ENCODE measurements at places on chromosomes 6 and 20.
A peak's percentile ranks its signal among the peaks of the same experiment; 100 is the strongest.

- H3K27me3 ChIP-seq: no peaks in the 10 kb centered on the region
- H3K4me3 ChIP-seq: no peak overlapping the region
- peak; percentile 48 for DNase-seq
- H3K36me3 ChIP-seq: peaks cover 11% of the 10 kb centered on the region
Observed at GRCh38 chr6:118813775-118814174, 80.2 kb upstream of the ASF1A start.

GRCh38 chr6:64012351-64013001 lies 376.9 kb downstream of the PHF3 start:
- no peak overlapping the region for H3K27ac ChIP-seq
- no peaks in the 10 kb centered on the region for H3K27me3 ChIP-seq
- no peaks in the 10 kb centered on the region for H3K4me1 ChIP-seq

- H3K27ac ChIP-seq: no peak overlapping the region
- no peaks in the 10 kb centered on the region for H3K36me3 ChIP-seq
- no peaks in the 10 kb centered on the region for H3K27me3 ChIP-seq
Observed at GRCh38 chr6:33163540-33163939, 28.7 kb downstream of the COL11A2 start.

- H3K4me3 ChIP-seq: no peak overlapping the region
- H3K27ac ChIP-seq: no peak overlapping the region
- no peaks in the 10 kb centered on the region for H3K36me3 ChIP-seq
- no peak for DNase-seq
- H3K27me3 ChIP-seq: peaks cover 5% of the 10 kb centered on the region
Observed at GRCh38 chr6:46756469-46757213, 9.9 kb downstream of the ANKRD66 start.

DNA sequence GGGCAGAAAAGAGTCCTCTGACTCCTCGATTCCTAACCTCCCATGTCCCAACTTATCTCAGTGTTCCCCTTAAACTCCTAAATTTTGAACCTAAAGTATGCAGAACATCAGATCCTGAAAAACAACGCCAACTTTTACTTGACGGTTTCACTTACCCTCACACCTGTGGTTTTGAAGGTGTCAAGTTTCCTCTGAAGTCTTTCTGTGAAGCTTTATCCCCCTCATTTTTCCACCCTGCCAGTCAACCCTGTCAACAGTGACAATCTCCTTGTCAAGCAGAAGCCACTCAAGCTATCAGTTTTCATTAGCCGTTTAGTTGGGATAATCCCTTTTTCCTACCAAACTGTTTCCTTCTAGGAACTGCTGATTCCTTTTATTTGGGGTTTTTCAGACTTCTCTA lies 245.4 kb upstream of the PREP start:
- peak; percentile 24 for DNase-seq
- peaks cover 59% of the 10 kb centered on the region for H3K4me1 ChIP-seq
- H3K4me3 ChIP-seq: no peak overlapping the region
- H3K36me3 ChIP-seq: no peaks in the 10 kb centered on the region
- peaks cover 17% of the 10 kb centered on the region for H3K27me3 ChIP-seq

DNA sequence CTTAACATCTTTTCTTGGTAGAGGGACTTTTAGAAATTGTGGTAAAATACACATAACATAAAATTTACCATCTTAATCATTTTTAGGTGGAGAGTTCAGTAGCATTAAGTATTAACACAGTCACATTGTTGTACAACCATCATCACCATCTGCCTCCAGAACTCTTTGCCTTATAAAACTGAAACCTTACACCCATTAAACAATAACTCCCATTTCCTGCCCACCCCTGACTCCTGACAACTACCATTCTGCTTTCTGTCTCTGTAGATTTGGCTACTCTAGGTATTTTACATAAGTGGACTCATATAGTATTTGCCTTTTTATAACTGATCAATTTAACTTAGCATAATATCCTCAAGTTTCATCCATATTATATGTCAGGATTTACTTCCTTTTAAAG lies 88.7 kb downstream of the ZHX3 start:
- H3K4me3 ChIP-seq: no peak overlapping the region
- no peaks in the 10 kb centered on the region for H3K27me3 ChIP-seq
- no peak for DNase-seq
- no peak overlapping the region for H3K27ac ChIP-seq
- peaks cover 24% of the 10 kb centered on the region for H3K4me1 ChIP-seq

DNA sequence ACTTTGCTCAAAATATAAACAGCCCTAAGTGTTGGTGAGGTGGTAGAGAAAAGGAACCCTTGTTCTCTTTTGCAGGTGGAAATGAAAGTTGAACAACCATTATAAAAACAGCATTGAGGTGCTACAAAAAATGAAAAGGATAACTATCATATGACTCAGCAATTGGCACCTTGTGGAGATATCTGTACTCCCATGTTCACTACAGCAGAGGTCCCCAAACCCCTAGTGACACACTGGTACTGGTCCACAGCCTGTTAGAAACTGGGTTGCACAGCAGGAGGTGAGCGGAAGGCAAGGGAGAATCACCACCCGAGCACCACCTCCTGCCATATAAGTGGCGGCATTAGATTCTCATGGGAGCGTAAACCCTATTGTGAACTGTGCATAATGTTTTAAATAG lies 267.4 kb upstream of the THEMIS start:
- H3K27me3 ChIP-seq: no peaks in the 10 kb centered on the region
- H3K27ac ChIP-seq: no peak overlapping the region
- no peaks in the 10 kb centered on the region for H3K4me1 ChIP-seq
- no peak overlapping the region for H3K4me3 ChIP-seq

DNA sequence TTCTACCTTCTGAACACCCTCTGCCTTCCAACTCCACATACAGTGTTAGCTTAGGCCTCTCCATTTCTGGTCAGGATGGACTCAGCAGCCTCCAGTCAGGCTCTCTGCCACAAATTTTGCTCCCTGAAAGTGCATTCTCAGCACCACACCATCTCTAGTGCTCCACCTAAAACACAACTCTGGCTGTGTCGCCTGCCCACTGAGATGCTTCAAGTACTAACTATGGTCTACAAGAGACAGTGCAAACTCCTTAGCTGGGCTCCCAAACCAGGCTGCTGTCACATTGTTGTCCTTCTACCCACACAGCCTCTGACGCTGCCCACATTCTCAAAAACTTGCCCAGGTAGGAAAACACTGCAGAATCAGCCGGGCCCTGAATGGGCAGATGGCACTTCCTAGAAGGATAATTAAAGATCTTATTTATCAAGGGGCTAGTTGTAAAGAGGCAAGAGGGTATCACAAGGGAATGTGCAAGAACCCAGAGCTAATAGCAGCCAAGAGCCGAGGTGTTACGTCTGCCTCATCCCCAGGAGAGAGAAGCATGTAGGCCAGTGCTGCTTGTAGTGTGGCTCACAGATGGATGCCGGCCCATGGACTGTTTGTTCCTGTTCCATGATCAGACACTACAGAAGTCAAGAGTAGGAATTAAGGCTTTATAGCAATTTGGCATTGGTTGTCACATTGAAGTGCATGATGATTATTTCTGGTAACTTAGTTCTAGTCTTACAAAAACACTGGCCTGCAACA lies 189.7 kb downstream of the LRFN2 start:
- H3K4me1 ChIP-seq: peaks cover 3% of the 10 kb centered on the region
- H3K27me3 ChIP-seq: no peaks in the 10 kb centered on the region
- DNase-seq: no peak
- H3K27ac ChIP-seq: no peak overlapping the region
- no peak overlapping the region for H3K4me3 ChIP-seq

- no peak overlapping the region for H3K27ac ChIP-seq
- DNase-seq: no peak
- no peaks in the 10 kb centered on the region for H3K36me3 ChIP-seq
- H3K4me1 ChIP-seq: no peaks in the 10 kb centered on the region
- no peak overlapping the region for H3K4me3 ChIP-seq
Observed at GRCh38 chr6:123417535-123417934, 219.2 kb downstream of the TRDN start.

DNA sequence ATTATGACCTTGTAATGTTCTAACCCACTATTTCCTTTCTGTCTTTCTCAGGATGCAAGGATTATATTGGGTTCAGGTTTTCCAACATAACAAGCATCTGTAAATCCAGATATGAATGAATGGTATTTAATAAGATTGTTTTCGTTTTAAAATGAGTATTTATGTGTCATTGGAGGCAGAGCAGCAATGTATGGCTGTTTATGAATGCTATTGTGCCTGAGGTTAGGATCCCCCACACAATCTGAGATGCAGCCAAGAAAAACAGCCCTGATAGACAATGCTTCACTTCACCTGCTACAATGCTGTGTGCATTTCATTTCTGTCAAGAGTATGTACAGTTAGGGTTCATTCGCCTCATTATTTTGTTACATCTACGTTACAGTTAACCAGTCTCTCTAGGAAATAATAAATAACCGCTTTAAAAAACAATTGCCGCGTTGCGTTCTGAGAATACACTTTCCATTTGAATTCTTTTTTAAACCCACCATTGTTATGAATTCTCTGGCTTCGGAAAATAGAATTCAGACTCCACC lies 19.6 kb downstream of the TFAP2A start:
- H3K27me3 ChIP-seq: peaks cover 77% of the 10 kb centered on the region
- H3K4me1 ChIP-seq: no peaks in the 10 kb centered on the region
- H3K36me3 ChIP-seq: peaks cover 6% of the 10 kb centered on the region
- DNase-seq: no peak
- no peak overlapping the region for H3K27ac ChIP-seq

DNA sequence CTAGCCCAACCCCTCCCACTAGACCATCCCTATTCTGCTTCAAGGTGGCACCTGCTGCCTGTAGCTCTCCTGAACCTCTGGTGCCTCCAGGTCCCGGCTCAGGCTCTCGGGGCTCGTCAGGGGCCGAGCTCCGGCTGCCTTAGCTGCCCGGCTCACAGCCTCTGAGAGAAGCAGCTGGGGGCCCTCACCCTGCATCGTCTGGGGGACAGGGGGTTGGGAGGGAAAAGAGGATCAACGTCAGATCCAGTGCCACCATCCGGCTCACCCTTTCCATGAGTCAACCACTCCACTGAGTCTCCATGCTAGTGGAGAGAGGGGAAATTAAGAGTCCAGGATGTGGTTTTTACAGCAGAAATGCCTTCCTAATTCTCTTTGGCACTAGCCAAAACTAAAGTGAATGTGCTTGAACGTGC lies 13.0 kb downstream of the BAG6 start:
- H3K27ac ChIP-seq: peak overlapping the region; percentile 51
- no peak for DNase-seq
- H3K36me3 ChIP-seq: peaks cover 29% of the 10 kb centered on the region
- no peaks in the 10 kb centered on the region for H3K27me3 ChIP-seq
- H3K4me1 ChIP-seq: peaks cover 1% of the 10 kb centered on the region
- no peak overlapping the region for H3K4me3 ChIP-seq

DNA sequence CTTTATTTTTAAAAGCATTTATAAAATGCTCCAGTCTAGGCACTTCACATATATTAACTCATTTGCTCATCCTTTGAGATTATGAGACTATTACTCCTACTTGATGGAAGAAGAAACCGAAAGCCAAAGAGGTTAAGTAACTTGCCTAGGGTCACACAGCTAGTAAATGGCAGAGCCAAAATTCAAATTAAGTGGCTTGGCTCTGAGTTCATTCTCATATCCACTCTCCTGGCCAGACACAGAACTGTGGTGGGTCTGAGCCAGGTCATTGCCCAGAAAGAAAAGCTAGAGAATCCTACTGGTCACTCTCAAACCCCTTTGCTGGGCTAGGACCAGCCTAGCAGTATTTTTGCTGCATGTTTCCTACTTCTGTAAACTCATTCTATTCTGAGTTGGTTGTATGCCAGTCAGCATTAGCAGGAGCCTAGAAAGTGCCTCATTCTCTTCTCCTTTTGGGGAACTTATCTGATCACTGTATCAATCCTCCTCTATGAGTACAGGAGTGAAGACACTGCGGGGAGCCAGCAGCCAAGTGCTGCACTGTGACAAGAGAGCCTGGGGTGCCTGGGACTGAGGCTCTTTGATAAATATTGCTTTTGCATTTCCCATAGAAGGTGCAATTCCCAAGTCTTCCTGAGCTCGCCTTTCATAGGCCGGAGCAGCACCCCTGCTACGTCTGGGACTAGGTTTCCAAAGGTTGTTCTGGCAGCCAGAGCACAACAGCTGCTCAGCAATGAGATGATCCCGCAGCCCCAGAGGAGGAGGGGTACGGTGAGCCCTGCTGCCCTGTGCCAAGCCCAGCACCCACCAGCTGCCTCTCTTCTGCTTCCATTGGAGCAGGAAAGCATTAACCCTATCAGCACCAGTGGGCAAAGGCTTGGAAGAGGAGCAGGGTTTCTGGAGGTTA lies 728.3 kb downstream of the MAFB start:
- DNase-seq: no peak
- no peaks in the 10 kb centered on the region for H3K27me3 ChIP-seq
- no peak overlapping the region for H3K27ac ChIP-seq

GRCh38 chr20:2946988-2947961 lies 74.0 kb downstream of the PTPRA start:
- H3K27me3 ChIP-seq: no peaks in the 10 kb centered on the region
- peaks cover 7% of the 10 kb centered on the region for H3K36me3 ChIP-seq
- no peak for DNase-seq
- H3K4me3 ChIP-seq: no peak overlapping the region
- H3K4me1 ChIP-seq: peaks cover 11% of the 10 kb centered on the region

DNA sequence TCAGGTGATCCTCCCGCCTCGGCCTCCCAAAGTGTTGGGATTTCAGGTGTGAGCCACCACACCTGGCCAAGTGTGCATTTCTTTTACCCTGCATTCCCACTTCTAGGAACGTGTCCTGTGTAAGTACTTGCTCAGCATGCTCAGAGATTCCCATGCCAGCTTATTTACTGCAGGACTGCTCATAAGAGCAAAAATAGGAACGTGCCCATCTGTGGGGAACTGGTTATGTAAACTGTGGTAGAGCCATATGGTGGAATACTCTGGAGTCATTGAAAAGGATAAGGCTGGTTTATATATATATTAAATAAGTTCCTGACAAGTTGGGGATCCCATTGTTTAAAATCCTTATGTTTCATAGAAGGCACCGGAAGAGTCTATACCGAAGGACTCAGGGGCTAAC lies 38.2 kb upstream of the FANCE start:
- H3K36me3 ChIP-seq: peaks cover 16% of the 10 kb centered on the region
- no peaks in the 10 kb centered on the region for H3K27me3 ChIP-seq
- no peak for DNase-seq
- no peak overlapping the region for H3K27ac ChIP-seq
- H3K4me1 ChIP-seq: peaks cover 40% of the 10 kb centered on the region
- H3K4me3 ChIP-seq: no peak overlapping the region

- no peaks in the 10 kb centered on the region for H3K36me3 ChIP-seq
- no peaks in the 10 kb centered on the region for H3K4me1 ChIP-seq
- no peak overlapping the region for H3K27ac ChIP-seq
- H3K4me3 ChIP-seq: no peak overlapping the region
- no peaks in the 10 kb centered on the region for H3K27me3 ChIP-seq
Observed at GRCh38 chr20:17281478-17281877, 54.6 kb downstream of the PCSK2 start.

DNA sequence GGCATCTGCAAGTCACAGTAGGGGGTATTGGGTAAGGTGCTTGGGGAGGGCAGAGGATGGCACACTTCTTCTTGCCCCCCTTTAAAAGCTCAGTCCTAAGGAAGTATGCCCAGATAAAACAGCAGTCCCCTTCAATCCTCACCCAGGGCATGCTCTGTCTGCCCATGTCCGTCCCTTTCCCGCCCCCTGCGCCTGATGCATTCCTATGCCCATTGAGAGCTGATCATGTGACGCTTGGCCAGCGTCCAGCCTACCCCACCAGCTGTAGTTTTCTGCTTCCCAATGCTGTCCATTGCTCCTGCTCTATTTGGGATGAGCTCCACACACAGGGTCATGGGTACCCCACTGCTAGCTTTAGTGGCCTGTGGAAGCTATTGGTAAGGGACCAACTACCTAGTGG lies 8.3 kb downstream of the SIGLEC1 start:
- no peak overlapping the region for H3K27ac ChIP-seq
- H3K27me3 ChIP-seq: peaks cover 2% of the 10 kb centered on the region
- no peaks in the 10 kb centered on the region for H3K36me3 ChIP-seq
- H3K4me1 ChIP-seq: no peaks in the 10 kb centered on the region
- no peak for DNase-seq

GRCh38 chr20:2210646-2211552 lies 84.9 kb upstream of the TGM3 start:
- no peaks in the 10 kb centered on the region for H3K36me3 ChIP-seq
- no peak overlapping the region for H3K27ac ChIP-seq
- H3K4me1 ChIP-seq: peaks cover 2% of the 10 kb centered on the region
- DNase-seq: no peak
- H3K4me3 ChIP-seq: no peak overlapping the region
- H3K27me3 ChIP-seq: peaks cover 8% of the 10 kb centered on the region
